ENCODE measurements at places on chromosomes 1 and 21.

GRCh38 chr1:40094466-40095110, 2.5 kb downstream of the PPT1 start:
- no peak for DNase-seq

GRCh38 chr1:45375104-45376090, 35.2 kb upstream of the MUTYH start:
- DNase-seq, result no peak

- DNase-seq, result no peak
These were observed 24.3 kb downstream of the IL10RB start for GRCh38 chr21:33290441-33290840.

DNA sequence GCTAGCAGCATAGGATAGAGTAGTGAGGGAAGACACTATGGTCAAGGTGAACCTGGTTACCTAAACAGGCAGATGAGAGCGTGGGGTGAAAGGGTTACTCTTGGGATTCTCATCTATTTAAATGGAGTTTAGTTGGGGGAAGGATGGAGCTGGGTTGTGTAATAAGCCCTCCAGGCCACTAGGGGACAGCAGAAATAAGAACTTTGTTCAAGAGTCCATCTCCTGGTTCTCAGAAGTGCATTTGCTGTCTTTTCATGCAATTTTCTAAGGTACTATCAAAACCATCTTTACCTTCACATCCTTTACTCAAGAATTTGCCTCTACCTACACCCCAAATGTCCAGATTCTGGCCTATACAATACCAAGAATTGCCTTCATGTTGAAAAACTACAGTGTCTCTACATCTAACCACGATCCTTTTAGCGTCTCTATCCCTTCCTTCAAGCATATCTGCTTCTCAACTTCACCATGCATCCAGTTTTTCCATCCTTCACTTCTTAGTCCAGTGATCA, 28.0 kb downstream of the SLAMF1 start:
- DNase-seq, result no peak

GRCh38 chr1:183577897-183578465, 12.3 kb downstream of the NCF2 start:
- no peak for DNase-seq

DNA sequence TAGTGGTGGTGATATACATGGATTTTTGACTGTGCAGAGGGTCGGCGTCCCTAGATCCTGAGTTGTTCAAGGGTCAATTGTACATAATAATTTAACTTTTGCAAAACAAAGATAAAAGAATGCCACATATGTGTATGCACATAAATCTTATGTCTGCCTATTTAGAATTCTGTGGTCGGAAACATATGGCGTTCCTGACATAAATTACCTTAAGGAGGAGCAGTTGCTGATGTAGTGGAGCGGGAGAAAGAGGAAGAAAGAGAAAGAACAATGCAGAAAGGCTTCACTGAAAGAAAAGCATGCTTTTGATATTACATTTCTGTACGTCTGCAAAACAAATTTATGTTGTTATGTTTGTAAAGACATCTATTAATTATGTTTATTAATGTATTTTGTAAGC, 40.0 kb downstream of the S1PR1 start:
- DNase-seq, result peak; percentile 30

DNA sequence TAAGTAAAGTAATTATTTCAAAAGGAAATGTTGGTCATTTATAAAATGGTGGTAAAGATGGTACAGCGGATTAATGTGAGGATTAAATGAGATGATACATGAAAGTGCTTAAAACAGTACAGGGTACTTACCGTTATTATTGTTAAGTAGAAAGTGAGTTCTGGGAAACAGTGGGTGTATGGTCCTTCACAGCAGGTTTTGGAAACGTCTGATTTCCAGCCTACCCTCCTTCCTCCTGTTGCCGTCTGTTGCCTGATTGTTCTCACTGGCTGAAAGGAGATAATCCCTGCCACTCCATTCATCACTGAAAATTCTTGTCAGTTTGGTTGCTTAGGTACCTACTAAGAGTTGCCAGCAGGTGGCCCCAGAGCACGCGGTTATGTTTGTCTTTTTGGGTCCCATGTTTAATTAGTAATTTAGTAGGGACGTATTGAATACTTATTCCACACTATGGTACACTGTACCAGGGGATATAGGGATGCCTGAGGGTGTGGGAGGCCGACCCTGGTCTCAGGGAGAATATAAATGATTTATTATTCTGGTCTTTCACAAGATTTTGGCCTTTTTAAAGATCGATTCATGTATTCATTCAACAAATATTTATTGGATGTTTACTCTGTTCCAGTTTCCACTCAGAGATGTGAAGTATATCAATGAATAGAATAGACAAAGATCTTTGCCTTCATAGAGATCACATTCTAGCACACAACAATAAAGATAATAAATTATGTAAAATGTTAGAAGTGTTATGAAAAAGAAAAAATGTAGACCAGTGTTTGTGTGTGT, 30.8 kb upstream of the RPTN start:
- DNase-seq, result peak; percentile 27

DNA sequence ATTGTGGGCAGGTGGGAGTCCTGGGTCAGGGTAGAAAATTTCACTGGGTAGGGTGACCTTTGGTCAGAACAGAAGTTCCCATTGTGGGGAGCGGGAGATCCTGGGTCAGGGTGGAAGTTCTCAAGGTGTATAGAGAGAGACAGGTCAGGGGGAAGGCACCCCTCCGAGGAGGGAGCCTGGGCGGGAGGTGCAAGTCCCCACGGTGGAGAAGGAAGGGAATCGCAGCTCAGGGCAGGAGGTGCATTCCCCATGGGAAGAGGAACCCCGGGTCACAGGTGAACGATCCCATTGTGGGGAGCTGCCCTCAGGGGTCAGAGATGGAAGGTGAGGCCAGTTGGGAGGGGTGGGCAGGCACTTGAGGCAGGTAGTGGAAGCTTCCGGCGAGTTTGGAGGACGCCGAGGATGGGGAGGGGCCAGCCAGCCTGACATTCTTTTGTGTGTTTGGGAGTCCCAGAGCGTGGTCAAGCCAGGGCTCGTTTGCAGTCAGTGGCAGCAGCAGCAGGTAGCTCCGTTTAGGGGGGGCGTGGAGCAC, 637 bp downstream of the LYPLA2 start:
- DNase-seq, result no peak

DNA sequence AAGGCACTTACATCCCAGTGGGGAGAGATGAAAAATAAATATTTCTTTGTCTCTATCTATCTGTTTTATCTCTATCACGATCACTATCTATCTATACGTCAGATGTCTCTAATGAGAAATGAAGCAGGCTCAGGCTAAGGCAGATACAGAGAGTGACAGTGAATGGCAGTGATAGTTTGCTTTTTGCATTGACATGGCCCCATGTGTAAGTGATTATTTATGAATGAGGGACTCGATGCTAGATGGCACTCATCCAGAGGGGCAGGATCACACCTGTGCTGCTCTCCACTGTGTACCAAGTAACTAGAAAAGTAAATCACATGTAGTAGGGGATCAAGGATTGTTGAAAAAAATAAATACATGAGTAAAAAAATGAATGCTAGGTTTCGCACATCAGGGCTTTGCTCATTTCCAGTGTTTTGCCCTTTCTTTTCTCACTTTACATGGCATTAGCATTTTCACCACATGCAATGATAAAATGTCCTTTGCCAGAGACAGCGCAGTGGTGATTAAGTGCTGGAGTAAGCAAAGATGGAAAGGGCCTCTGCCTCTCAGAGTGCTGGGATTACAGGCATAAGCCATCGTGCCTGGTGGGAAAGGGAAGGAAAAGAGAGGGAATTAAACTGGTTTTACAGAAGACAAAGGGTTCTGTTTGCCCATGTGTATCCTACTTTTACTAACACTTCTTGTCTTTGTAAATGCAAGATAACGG, 16.5 kb downstream of the TBX19 start:
- DNase-seq, result no peak

DNA sequence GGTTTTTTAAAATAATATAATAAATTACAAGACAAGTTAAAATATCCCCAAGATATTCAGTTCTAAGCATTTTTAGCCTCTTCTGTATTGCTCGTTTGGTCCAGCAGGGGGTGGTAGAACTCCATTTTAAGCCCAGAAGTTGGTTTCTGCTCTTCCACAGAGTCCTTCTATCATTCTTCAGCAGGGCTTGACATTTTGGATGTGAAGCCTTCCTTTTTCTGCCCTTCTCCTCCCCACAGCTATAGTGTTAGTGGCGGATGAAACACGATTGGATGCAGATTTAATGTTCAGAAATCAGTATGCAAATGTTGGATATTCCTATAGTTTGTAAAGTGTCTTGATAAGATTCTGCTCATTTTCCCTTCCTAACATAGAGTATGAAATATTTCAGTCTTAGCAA, 1.4 kb downstream of the NCAM2 start:
- DNase-seq, result peak; percentile 79

GRCh38 chr1:71862756-71863155, 419.6 kb downstream of the NEGR1 start:
- no peak for DNase-seq

DNA sequence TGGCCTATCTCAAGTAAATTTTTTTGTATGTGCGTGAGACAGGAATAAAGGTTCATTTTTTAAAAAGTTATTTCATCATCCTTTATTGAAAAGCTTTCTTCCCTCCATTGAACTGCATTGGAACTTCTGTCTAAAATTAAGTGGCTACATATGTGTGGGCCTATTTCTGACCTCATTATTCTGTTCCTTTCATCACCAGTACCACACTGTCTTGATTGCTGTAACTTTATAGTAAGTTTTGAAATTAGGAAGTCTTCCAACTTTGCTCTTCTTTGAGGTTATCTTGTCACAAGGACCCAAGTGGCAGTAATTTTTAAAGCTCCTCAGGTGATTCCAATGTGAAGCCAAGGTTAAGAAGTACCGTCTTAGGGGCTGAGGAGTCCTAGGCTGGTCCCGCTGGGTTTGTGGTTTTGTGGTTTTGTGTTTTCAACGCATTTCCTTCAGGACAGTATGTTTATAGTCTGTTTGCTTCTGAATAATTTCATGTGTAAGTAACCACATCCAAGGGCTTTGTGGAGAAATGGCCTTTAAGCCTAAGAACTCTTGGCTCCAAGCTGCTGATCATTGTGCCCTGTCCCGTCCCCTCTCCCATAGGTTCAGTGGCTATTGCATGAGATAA, 12.4 kb upstream of the SCAF4 start:
- no peak for DNase-seq

GRCh38 chr1:154609398-154610380, 1.7 kb upstream of the ADAR start:
- DNase-seq, result no peak

- DNase-seq, result no peak
These were observed 34.2 kb upstream of the ATP5PO start for GRCh38 chr21:33949516-33950430.

DNA sequence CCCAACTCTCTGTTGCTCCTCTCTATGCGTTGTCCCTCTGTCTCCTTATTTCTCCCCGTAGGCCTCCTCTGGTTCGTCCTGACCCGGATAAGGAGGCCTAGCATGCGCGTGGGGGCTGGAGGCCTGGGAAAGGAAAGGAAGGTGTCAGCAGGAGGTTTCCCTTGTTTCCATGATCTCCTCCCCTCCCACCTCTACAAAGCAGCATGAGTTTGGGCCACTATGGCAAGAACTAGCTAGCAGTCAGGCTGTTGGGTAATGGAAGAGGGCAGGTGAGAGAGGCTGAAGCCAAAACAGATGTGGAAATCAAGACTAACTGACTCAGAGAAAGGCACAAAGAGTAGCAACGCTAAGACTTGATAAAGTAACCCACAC, 687 bp upstream of the SEMA6C start:
- no peak for DNase-seq

DNA sequence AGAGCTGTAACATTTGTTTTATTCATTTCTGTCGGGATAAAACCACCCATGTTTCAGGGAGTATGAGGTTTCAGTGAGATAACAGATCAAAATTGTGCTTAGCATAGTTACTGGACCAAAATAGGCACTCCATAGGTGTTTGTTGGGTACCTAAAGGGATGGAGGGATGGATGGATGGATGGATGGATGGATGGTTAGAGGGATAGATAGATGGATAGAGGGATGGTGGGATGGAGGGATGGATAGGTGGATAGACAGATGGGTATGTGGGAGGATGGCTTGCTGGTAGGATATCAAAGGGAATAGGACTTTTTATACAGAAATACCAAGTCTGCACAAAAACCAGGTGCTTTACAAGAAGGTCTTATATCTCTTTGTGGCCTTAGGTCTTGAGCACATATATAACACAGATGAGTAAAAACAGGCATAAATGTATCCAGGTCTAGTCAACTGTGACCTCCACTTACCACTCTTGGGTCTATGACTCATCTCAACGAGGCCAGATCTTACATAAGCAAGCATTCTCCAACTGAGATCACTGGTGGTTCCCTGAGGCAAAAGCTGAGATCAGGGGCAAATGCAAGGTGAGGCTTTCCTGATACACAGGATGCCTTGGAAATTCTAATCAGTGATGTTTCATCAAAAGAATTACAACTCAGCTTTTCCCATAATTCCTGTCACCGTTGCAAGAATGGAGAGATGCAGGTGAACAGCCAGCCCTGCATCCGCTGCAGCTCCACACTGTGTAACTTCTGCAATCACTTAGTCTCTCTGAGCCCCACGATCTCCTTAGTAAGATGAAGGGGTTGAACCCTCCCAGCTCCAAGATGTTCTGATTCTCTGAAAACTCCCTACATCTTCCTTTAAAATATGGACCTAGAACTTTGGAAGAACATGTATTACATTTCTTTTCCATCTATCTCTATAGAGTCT, 32.0 kb downstream of the PTAFR start:
- no peak for DNase-seq

DNA sequence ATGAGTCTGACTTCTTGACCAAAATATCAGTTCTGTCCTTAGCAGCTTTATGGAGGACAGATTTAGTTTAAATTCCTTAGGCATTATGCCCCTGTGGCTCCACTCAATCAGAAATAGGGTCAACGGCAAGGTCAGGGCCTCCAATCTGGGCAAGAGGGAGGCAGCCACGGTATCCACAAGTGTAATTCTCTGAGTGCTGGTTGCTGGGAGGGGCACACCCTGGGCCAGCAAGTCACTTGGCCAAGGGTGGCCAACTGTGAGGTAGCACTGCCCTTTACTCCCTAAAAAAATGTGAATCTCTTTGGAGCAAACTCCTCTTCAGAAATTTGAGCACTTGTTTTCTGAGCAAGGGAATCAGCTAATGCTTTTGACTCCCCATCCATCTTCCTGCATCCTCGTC, 12.8 kb downstream of the SPATA46 start:
- DNase-seq, result no peak

DNA sequence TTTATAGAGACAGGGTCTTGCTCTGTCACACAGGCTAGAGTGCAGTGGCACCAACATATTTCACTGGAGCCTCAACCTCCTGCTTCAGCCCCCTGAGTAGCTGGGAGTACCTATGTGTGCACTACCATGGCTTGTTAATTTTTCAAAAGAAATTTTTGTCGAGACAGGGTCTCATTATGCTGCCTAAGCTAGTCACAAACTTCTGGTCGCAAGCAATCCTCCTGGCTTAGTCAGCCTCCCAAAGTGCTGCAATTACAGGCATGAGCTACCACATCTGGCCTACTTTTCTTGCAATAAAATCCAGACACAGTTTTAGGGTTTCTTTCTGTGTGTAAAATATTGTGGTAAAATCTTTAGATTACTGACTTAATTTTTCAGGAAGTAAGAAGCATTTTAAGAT, 27.9 kb upstream of the NTPCR start:
- no peak for DNase-seq

GRCh38 chr1:110190282-110190929, 19.7 kb upstream of the KCNC4 start:
- peak; percentile 82 for DNase-seq

GRCh38 chr21:37380349-37381323, 14.1 kb downstream of the DYRK1A start:
- DNase-seq, result no peak

- no peak for DNase-seq
These were observed 32.2 kb downstream of the SDCCAG8 start for GRCh38 chr1:243288062-243288461.

- DNase-seq, result no peak
These were observed 387.3 kb downstream of the LMX1A start for GRCh38 chr1:164969253-164969652.

GRCh38 chr1:37020653-37021277, 13.6 kb downstream of the GRIK3 start:
- DNase-seq, result no peak

All from spinal cord (tissue), 10 donors.